ENCODE measurements at places on chromosomes 1 and 21.
A peak's percentile ranks its signal among the peaks of the same experiment; 100 is the strongest.

DNA sequence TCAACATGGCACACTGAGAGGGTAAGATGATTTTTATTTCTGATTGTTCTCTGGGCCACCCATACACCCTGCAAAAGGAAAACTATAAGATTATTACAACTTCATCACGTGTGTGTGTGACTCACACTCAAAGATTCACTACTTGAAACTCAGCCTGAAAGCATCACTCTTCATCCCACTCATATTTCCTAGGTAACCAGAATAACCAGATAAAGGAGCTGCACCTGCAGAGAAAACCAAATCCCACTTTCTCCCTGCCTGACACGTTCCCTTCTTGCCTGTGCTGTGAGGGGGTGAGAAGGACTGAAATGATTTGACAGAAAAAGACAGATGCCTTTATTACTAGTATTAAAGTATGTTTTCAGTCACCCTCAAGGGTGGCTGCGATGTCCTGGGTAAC, 131.6 kb downstream of the TGFBR3 start:
- DNase-seq: no peak

- DNase-seq: no peak
Measured at GRCh38 chr1:170096806-170097340, 22.4 kb upstream of the KIFAP3 start.

GRCh38 chr1:89037186-89037585, 14.5 kb upstream of the GBP3 start:
- DNase-seq: no peak

DNA sequence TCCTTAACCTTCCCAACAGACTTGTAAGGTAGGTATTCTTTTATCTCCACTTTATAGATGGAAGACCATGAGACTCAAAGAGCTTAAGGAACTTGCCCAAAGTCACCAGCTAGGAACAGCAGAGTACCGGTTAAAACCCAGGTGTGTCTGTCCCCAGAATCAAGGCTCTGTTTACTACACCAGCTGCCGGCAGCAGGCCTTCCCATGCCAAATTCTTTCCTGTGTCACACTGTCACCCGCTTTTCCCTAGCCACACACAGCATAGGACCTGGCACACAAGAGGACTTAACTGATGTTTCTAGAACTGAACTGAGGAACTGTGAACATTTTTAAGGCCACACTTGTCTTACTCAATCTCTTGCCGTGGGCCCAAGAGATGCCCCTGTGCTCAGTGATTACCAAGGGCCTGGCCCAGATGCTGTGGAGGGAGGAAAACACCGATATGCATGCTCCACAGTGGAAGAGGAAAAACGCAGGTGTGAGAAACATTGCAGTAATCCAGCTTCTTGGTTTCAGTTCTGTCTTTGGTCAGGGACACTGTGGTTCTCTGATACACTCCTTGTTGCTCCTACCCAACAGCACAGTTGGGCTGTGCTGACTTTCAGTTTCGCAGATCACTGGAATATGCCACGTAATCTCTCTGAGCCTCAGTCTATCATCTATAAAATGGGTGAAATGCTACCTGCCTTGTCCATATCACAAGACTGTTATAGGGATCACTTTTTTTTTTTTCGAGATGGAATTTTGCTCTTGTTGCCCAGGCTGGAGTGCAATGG, 13.9 kb upstream of the LY9 start:
- no peak for DNase-seq

GRCh38 chr1:16112596-16113555, 39.4 kb upstream of the FAM131C start:
- no peak for DNase-seq

- DNase-seq: no peak
Measured at GRCh38 chr1:61138305-61138704, 55.9 kb downstream of the NFIA start.

- no peak for DNase-seq
Measured at GRCh38 chr1:237570530-237570929, 320.2 kb downstream of the ZP4 start.

DNA sequence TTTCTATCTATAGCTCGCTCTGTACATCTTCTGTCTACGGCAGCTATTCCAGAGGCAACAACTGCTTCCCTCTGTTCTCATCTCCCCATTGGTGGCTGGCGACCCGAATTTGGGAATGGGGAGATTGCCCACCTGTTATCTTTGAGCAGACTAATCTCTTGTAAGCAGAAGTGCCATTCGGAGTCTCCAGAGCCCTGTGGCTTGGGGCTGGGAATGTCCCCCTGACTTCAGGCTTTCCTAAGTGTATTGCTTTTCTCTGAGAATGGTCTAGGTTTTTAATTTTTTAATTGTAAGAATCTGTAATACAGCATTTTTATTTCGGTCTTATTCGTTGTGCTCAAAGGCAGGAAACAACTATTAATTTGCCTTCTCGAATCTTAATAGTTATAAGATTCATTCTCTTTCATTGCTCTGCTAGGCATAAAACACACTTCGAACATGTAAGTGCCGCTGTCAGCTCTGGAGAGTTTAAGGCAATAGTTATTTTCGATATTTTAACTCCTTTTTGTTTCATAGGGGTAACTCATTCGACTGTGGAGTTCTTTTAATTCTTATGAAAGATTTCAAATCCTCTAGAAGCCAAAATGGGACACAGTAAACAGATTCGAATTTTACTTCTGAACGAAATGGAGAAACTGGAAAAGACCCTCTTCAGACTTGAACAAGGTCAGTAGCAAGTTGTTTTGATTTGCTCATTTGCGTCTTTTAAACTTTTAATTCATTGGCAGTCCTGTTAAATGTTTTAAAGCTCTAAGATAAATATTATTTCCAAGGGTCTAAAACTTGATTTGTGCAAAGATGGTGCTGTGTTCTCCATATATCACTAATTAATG, 514 bp downstream of the AGL start:
- DNase-seq: no peak

GRCh38 chr1:95742591-95743089, 508.6 kb downstream of the RWDD3 start:
- no peak for DNase-seq

DNA sequence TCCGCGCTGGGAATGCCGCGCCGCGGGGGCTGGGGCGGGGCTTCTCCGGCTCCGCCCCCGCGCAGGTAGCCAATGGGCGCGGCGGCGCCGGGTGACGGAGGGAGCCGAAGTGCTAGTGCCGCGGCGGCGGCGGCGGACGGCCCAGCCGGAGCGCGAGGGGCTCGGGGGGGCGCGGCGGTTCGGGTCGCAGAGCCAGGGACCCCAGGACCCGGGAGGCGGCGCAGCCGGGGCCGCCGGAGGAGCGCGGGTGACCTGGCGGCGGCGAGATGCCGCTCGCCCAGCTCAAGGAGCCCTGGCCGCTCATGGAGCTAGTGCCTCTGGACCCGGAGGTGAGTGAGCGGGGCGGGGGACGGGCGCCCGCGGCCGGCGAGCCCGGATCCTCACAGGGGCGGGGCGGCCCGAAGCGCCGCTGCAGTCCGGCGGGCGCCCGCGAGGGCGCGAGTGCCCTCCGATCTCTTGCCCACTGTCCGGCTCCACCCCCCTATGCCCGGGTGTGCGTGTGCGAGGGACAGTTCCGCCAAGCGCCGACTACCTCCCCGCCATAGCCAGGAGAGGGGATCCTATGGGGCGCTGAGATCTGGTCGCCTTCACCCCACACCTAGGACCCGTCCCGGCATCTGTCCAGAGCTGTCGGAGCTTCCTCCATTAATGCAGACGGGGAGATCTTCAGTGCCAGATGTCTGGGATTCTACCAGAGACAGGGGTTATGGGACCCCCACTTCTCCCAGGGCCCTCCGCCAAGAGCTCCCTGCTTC, at the start of gene RPS6KA1:
Gene RPS6KA1, plus strand, starts transcription at position 107 of the 755 bp plus-strand sequence. Its CDS starts 160 bp downstream, at position 267.
- DNase-seq: peak; percentile 72

DNA sequence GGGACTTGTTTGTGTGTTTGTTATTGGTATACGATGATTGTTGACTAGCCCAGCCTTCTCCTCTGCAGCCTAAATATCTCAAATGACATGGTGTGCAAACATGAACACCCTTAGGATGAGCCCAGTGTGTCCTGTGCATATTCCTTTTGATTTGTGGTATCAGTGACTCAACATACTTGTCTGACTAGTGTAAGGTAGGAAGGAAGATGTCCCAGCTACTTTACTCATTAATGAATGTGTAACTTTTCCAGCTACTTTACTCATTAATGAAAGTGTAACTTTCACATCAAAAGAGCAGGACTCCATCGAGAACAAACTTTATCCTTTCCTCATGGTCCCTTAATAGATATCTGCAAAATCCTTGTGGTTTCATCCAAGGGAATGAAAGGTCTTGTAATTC, 2.7 kb upstream of the ZNF692 start:
- DNase-seq: no peak

- no peak for DNase-seq
Measured at GRCh38 chr1:225950905-225951497, 10.0 kb upstream of the LEFTY2 start.

DNA sequence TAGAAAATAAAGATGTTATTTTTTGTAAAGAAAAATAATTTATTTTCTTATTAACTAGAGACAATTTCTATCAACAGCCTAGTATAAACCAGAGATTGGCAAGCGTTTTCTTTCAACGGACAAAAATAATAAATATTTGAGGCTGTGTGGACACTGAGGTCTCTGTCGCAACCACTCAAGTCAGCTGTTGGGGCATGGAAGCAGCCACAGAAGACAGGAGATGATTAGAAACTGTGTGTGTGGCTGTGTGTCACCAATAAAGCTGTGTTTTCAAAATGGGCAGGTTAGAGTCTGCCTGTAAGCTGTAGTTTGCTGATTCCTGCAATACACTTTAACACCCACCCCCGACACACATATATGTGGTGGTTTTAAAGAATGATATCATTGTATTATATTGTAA, 200.6 kb upstream of the HMCN1 start:
- no peak for DNase-seq

DNA sequence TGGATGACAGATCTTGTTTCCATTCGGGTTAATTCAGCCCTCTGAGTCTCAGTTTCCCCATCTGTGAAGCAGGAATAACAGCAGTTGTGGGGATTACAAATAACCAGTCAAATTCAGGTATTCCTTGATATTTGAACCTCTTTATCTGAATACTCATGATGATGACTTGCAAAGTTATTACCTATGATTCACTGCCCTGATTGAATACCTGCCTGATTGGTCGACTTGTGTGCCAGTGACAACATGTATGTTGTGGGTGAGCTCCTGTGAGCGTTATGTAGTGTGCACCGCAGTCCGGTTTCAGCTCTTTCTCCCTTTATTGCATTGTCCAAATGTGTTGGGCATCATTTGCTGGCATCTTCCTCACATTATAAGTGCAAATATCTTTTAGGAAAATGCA, 9.5 kb upstream of the TMEM61 start:
- DNase-seq: no peak

GRCh38 chr1:82121421-82121820, 320.7 kb downstream of the ADGRL2 start:
- no peak for DNase-seq

- peak; percentile 76 for DNase-seq
Measured at GRCh38 chr1:32753532-32754316, 51.2 kb upstream of the SYNC start.

GRCh38 chr1:63547621-63548294, 24.4 kb downstream of the EFCAB7 start:
- DNase-seq: no peak

GRCh38 chr1:81125672-81126071, 675.1 kb upstream of the ADGRL2 start:
- no peak for DNase-seq

- DNase-seq: no peak
Measured at GRCh38 chr1:78136680-78137079, 90.9 kb downstream of the GIPC2 start.

DNA sequence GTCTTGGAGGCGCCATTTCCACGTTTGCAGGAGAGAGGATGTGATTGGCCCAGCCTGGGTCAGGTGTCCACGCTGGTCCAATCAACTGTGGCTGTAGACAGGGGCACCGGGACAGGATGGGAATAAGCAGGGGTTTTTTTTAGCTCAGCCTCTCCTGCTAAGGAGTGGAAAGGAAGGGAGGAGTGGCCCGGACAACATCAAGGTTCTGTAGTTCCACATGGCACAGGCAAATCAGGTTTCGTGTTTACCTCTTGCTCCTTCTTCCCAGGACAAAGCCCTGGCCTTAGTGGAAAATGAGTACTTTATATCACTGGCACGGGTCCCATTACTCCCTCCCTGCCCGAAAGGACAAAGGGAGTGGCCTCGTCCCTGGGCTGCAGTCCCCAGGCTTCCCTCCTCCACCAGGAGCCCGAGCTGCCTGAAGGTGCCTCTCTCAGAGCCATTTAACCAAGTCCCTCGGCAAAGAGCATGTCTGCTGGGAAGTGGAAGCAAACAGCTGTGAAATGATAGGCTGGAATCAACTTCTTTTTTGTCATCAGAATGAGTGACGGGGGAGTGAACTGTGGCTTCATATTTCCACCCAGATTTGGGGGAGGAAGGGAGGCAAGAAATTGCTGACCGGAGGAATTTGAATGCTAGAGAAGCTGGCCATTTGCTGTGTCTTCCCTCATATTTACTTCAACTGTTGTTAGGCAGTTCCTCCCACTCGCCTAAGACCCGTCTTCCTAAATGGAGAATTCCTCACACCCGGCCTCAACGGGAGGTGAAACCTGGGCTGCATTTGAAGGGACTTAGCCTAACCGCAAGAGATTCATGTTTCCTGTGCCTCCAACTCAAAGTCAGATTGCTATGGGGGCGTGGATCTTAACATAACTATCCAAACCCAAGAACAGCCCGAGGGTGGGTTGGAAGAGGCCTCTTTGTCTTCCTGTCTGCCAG, 84.9 kb upstream of the SLC44A3 start:
- DNase-seq: no peak

- DNase-seq: no peak
Measured at GRCh38 chr1:176033474-176033873, 173.6 kb downstream of the COP1 start.

- no peak for DNase-seq
Measured at GRCh38 chr1:112676543-112676942, 2.1 kb downstream of the MOV10 start.

DNA sequence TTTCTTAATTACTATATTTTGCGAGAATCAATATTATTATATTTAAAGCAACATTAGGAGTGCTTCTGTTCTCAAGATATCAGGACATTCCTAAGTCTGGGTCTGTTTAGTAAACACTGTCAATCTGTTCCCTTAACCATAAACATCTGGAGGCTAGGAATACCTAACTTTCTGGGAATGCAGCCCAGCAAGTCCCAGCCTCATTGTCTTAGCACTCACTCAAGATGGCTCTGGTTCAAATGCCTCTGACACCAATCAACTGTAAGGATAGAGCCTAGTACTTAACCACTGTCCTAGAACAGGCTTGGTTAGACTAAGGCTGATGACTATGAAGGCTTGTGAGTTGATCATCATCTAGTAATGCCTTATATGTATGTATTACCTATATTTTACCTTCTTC, 61.5 kb downstream of the TNN start:
- no peak for DNase-seq

- DNase-seq: no peak
Measured at GRCh38 chr1:47727697-47728085, 269.5 kb downstream of the TRABD2B start.

DNA sequence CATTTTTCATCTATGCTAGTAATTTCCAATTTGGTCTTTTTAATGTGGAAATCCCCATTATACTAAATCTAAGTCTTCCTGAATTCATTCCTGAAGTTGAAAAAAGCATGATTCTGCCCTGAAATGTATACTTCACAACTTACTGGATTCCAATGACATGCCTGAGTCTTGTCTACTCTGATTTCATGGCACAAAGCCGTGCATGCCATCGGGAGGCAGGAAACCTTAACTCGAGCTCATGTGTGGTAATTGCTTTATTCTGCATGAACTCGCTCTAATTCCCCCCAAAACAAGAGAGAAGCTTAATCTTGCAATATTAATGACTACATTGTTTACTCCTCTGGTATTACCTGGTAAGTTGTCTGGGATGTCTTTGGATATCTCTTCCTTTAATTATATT, 39.6 kb upstream of the PBX1 start:
- no peak for DNase-seq

- DNase-seq: no peak
Measured at GRCh38 chr1:46452931-46453325, 36.7 kb upstream of the DMBX1 start.
